ENCODE measurements at places on chromosomes 6 and 20.
A peak's percentile ranks its signal among the peaks of the same experiment; 100 is the strongest.

DNA sequence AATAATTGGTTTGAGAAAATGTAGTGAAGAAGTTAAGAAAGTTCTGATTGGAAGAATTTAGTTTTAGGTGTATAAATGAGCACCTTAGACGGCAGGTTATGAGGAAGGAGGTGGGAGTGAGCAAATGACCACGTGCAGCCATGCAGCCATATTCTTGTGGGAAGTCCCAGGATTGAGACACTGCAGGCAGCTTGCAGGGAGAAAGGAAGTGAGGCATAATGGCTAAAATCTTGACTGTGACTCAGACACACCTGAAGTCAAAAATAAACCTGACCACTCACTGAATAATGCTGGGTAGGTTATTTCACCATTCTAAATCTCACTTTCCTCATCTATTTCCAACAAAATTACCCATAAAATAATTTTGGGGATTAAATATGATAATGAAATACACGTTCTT lies 16.6 kb downstream of the DSE start:
- DNase-seq: peak; percentile 88

GRCh38 chr6:90375681-90376439 lies 79.2 kb upstream of the BACH2 start:
- peak; percentile 80 for DNase-seq

- peak; percentile 62 for DNase-seq
These were observed 20.8 kb downstream of the GFOD1 start for GRCh38 chr6:13466304-13467215.

DNA sequence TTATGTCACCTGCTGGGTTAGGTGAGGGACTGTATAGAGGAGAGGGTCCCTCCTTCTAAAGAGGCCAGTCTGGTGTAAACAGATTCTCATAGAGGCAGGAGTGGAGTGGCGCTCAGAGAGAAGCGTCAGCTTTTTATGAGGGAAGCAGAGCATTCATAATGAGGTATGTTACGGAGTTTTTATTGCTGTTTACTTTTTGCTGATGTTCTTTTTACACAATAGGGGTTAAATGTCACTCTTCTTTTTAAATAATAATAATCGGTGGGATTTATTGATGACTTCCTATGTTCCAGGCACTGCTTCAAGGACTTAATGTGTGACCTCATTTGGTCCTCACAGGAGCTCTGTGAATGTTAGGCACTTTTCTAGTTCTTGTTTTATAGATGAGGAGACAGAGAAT lies 79.9 kb downstream of the L3MBTL3 start:
- no peak for DNase-seq

- peak; percentile 51 for DNase-seq
These were observed 15.1 kb upstream of the RTF2 start for GRCh38 chr20:56453352-56453751.

- no peak for DNase-seq
These were observed 6.1 kb downstream of the FOXF2 start for GRCh38 chr6:1395506-1395905.

DNA sequence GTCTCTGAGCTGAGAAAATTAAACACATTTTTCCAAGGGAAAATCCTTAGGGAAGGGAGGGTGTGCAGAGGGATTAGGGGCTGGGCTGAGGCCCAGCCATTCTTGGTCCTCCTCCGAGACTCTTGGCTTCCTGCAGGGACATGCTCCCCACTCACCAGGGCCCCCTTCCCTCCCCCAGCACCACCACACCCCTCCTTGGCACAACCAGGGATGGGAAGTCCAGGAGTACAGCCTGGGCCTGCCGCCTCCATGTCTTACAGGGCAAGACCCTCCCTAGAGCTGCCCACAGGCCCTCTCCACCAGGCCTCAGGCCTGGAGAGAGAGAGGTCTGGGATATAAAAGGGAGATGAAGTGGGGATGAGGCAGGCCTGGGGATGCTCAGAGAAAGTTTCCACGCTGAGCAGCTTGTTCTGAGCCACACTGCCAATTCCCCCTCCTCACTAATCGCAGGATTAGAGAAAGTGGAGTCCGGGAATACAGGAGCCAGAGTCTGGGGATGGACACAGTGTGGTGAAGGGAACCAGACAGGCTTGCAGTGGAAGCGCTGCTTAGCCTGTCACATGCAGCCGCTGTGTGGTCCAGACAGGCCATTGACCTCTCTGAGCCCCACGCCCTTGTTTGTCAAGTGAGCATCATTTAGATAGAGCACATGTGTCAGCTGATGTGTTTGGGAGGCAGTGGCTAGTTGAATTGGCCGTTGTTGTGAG lies 105.5 kb downstream of the MRPL14 start:
- DNase-seq: no peak

GRCh38 chr6:105739764-105740163 lies 336.9 kb upstream of the PREP start:
- no peak for DNase-seq

DNA sequence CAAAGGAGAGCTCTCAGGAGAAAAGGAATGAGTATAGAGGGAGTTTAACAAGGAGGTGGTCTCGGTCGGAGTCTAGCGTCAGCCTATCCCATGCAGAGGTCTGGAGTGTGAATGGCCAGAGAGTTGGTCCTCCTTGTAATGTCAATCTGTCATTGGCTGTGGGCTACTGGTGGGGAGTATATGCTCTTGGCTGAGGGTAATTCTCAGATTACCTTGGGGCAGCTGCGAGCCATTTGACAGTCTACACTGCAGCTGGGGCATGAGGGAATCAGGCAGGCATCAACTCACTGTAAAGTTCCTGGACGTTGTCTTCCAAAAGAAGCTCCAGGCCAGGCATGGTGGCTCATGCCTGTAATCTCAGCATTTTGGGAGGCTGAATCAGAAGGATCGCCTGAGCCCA lies 48.1 kb downstream of the EBF4 start:
- no peak for DNase-seq

GRCh38 chr20:47676912-47677634 lies 108.2 kb downstream of the SULF2 start:
- DNase-seq: no peak

GRCh38 chr6:78864957-78865356 lies 2.4 kb upstream of the IRAK1BP1 start:
- no peak for DNase-seq

GRCh38 chr20:32314768-32315167 lies 37.3 kb downstream of the KIF3B start:
- DNase-seq: no peak

Measured in suppressor macrophage treated with lipopolysaccharide for 4 hours (primary cell).